Anterior cingulate cortex (tissue), 58 donors: ENCODE measurements at places on chromosomes 3 and 15.

DNA sequence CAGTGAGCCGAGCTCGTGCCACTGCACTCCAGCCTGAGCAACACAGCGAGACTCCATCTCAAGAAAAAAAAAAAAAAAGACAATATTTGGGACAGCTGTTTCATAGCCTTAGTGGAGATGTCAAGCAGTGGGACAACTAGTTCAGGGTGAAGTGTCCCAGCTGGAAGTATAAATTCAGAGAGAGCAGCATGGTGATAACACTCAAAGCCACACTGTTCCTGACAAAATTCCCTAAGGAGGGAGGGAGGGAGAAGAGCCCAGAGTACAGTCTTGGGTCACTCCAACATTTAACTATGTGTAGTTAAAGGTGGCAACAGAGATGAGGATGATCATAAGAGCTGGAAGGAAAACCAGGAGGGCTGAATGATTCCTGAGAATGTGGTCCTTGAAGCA is 21.1 kb upstream of the IP6K2 start:
- no peak for DNase-seq

GRCh38 chr3:186165331-186165730 is 56.4 kb upstream of the ETV5 start:
- DNase-seq: no peak

GRCh38 chr3:9730657-9731205 is 804 bp upstream of the BRPF1 start:
- no peak for DNase-seq

DNA sequence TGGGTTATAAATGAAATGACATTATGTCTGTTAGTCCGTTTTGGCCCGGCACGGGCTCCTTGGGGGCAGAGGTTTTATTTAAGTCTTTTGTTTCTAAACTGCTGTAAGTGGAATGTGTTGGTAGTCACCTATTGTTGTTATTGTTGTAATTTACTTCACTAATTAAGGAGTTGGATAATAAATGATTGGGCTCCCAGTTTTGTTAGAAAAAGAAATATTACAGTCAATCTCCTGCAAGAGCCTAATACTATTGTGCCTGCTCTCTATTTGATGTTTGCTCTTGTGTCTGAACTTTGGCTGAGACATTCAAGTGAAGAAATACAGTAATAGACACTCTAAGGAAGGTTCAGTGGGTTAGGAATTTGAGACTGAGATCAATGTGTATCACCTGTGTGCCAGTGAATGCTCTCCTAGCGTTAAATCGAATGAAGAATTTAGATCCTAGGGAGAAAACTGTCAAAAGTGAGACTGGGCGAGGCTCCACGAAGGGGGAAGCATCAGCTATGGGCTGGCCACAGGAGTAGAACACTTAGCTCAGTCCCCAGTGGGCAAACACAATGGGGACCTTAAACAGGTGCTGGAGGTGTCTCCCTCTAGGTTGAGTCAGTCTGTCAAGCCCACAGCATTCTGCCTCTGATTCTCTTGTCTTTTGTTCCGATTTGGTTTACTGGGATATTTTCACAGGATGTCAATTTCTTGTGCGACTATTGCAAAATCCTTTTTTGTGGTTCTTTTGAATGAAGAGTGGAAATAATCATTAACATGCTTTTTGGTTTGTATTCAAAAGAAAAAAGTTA is 1.2 kb downstream of the ROBO2 start:
- no peak for DNase-seq

DNA sequence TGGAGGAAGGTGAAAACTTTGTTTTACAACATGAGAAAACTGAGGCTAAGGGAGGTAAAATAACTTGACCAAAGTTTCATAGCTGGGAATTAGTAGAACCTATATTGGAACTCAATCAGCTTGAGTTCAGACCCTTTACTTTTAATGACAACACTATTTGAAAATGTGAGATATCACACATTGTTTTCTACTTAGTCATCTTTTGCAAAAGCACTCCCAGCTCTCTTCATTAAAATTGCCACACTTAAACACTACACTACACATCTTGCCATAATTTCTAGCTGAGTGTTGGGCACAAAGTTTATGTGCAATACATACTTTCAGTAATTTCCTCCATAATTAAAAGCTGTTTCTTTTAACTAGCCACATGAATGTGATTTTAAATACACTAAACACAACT is 230.4 kb upstream of the DCBLD2 start:
- DNase-seq: no peak
